ENCODE measurements at places on chromosomes 6 and 20.

DNA sequence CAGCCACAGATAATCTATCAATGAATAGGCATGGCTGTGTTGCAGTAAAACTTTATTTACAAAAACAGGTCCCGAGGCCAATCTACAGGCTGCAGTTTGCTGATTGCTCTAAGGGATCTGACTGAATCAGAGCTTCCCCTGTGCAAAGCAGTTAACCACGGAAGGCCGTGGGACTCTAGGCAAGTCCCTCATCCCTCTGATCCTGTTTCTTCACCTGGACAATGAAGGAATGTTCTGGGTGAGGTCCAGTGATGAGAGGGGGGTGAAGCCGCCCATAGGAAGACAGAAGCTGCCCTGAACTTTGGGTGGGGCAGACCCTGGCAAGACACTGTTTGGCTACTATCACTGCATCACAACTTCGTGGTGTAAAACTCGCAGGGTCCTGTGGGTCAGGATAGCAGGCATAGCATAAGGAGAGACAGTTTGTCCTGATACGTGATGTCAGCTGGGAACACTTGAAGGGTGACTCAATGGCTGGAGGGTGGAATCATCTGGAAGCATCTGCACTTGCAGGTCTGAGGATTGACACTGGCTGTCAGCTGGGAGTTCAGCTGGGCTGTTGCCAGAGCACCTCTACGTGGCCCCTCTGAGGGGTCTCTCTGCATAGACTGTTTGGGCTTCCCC, 33.3 kb upstream of the TGM2 start:
- no peak for DNase-seq

GRCh38 chr6:111792241-111792640, 81.0 kb downstream of the FYN start:
- DNase-seq: no peak

DNA sequence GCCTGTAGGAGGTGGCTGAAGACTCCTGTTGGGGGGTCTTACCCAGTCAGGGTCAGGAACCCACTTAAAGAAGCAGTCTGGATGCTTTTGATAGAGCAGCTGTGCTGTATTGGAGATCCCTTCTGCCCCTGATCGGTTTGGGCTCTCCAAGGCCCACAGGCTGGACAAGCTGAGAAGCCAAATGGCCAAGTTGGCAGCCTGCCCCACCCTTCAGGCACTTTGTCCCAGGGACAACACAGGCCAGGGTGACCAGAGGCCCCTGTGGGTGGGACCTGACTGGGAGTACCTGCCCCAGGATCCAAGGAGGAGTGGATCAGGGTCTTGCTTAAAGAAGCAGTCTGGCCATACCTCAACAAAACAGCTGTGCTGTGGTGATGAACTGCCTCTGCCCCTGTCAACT, 48.4 kb downstream of the ZC2HC1B start:
- DNase-seq: no peak

- no peak for DNase-seq
Measured at GRCh38 chr6:118391086-118391485, 157.0 kb upstream of the PLN start.

- DNase-seq: no peak
Measured at GRCh38 chr6:5706124-5707033, 300.3 kb downstream of the NRN1 start.

GRCh38 chr6:165821754-165822153, 158.7 kb upstream of the PDE10A start:
- no peak for DNase-seq

DNA sequence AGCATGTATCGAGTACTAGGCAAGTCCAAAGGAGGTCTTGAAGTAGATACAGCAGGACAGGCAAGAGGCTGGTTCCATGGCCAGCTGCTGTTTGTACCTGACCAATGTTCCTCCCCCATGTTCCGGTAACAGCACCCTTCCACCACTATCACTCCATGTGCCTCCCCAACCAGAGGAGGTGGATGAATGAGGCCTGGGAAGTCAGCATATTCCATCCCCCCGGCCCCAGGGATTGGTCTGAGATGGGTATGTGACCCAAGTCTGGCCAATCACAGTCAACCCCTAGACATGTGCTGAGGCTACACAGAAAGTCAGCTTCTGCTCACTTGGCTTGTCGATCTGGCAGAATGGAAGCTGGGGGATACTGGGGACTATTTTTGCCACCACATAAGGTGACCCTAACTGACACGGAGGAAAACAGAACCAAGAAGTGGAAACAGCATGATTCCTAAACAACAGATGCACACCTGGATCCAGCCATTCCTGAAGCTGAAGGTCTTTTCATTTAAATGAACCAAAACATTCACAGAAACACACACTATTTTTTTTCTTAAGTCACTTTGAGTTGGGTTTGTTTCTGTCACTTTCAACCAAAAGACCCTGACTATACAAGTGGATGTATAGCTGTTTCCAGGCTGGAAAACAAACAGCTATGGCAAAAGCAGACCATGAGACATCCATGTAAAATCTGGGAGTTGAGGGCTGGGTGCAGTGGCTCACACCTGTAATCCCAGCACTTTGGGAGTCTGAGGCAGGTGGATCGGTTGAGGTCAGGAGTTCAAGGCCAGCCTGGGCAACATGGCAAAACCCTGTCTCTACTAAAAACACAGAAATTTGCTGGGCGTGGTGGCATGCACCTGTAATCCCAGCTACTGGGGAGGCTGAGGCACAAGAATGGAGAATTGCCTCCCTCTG, 70.4 kb upstream of the PTPN1 start:
- DNase-seq: no peak

DNA sequence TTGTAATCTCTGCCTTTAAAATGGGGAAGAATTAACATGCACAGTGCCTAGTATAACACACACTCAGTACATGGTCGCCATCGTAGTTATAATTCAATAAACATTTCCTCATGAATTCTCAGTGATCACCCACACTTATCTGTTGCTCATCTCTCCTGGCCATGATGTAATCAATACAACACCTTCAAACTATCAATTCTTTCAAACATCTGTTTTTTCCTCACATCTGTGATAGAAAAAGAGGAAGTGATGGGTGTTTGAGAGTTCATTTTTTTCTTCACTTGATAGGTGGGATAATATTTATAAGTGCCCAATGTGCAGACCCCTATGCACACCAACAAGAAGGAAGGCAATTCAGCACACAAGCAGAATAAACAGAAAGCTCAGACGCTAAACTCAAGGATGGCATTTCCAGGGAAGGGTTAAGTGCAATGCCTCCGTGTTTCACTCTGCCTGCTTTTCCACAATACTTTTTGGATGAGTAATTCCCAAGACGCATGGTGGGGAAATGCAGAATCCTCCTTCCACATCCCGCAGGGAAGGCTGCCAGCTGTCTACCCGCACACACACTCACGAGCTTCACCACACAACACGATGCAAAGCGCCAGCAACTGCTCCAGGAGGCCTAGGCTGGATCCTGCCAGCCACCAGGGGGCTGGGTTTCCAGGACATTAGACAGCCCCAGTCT, 100.3 kb downstream of the GMPR start:
- DNase-seq: peak; percentile 83

DNA sequence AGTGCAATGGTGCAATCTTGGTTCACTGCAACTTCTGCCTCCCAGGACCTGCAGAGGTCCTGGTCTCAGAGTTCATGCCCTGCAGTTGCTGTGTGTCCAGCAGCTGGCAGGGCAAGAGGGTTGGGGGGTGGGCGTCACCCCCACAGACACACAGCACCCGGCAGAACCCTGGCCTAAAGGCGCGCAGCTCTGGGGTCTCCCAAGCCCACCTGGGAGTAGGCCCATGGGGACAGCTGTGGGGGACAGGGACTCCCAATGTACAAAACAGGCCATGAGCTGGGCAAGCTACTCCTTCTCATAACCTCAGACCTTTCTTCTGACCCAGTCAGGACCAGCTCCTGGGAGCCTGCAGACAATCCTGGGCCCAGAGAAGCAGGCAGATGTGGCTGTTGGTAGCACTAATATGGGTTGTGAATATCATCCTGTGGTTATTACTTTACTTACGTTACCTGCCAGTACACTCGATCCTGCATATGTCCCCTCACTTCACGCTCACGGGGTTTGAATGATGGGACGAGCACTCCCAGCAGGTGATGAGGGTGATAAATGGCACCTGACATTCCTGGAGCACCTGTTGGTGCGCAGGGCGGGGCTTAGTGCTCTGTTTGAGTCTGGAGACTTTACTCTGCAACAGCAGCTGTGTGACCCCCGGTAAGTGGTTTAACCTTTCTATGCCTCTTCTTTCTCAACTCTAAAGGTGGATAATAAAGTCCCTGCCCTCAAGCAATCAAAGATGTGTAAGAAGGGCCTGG, 39.9 kb upstream of the SULF2 start:
- no peak for DNase-seq

GRCh38 chr6:39706819-39707335, 18.3 kb downstream of the KIF6 start:
- DNase-seq: no peak

GRCh38 chr6:140320081-140321080, 945.9 kb upstream of the CITED2 start:
- DNase-seq: no peak

DNA sequence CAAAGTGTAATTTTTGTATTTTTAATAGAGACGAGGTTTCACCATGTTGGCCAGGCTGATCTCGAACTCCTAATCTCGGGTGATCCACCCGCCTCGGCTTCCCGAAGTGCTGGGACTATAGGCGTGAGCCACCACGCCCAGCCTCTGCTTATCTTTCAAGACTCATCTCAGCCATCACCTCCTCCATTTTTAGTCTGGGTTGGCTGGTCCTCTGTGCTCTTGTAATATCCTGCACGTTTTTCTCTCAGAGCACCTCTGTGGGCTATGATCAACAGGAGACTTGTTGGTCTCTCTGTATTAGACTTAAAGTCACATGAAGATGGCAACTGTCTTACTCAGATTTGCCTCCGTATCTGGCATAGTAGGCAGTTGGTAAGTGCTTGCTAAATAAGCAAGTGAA, 7.6 kb downstream of the NOTCH4 start:
- DNase-seq: no peak

DNA sequence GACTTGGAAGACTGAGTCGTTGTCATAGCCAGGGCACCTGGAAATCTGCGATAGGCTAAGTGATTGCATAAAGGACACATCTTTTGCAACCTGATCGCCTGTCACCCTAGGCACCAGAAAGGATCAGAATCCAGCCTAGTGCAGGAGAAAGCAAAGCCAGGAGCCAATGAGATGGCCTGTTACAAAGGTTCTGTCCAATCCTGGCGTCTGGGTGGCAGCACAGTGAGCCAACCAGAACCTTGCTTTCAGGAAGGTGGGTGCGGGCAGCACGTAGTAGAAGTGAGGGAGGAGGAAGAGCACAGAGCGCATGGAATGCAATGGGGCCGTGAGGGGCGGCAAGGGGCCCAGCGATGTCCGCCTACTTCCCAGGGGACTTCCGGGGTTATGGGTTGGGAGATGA, 120.4 kb upstream of the GGTLC1 start:
- no peak for DNase-seq

DNA sequence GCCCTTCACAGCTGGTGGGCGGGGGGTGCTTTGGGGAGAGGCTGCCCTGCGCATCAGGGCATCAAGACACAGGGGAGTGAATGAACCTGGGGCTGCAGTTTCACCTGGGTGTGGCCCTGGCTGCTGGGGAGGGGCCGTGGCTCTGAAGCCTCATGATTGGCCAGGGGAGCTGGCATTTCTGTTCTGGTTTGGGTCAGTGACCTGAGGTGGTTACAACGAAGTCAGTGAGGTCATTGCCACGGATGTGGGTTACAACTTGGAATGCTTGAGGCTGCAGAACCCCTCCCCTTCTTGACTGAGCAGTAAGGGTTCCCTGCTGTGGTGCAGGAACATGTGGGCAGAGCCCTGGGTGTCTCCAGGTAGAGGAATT, 3.0 kb downstream of the TCEA2 start:
- DNase-seq: peak; percentile 96
